Smooth muscle cell of bladder (primary cell): ENCODE measurements at places on chromosomes 2 and 18. TPM values are rescaled to one million over a fixed set of nuclear protein-coding genes. Genes with fewer than 3 reads are reported as not detected.

PLGLB2 gene
- 0.14 and 1.1 TPM in 2 replicates for total RNA-seq

CNDP1 gene
- total RNA-seq, result not detected in 2 replicates

METAP1D gene
- 4.5 and 4.6 TPM in 2 replicates for total RNA-seq

UGT1A8 gene
- total RNA-seq, result 0.37 and 0.71 TPM in 2 replicates

MEP1B gene
- total RNA-seq, result not detected in 2 replicates

EDAR gene
- not detected in 2 replicates for total RNA-seq

DUSP19 gene
- total RNA-seq, result 3.4 and 3.8 TPM in 2 replicates

CYP26B1 gene
- 0.14 and 0.18 TPM in 2 replicates for total RNA-seq

SLC11A1 gene
- 0.14 and 0.28 TPM in 2 replicates for total RNA-seq

NEB gene
- 0.14 and 0.18 TPM in 2 replicates for total RNA-seq

FEV gene
- not detected in 2 replicates for total RNA-seq

STPG4 gene
- total RNA-seq, result 0.28 and 0.37 TPM in 2 replicates

UGT1A4 gene
- total RNA-seq, result not detected in 2 replicates

SH3BP4 gene
- total RNA-seq, result 25.4 and 28.0 TPM in 2 replicates

FAM228A gene
- total RNA-seq, result under 0.01 and 0.18 TPM in 2 replicates

CFC1 gene
- not detected in 2 replicates for total RNA-seq

PNKD gene
- 27.6 and 28.9 TPM in 2 replicates for total RNA-seq

TMEM17 gene
- total RNA-seq, result 1.8 and 2.7 TPM in 2 replicates

SPATS2L gene
- total RNA-seq, result 72.4 and 75.3 TPM in 2 replicates

SLC35F6 gene
- 30.0 and 30.4 TPM in 2 replicates for total RNA-seq
